ENCODE measurements at places on chromosomes 1 and 21.

GRCh38 chr21:39184050-39184980, 1.1 kb upstream of the PSMG1 start:
- no peak for DNase-seq

- no peak for DNase-seq
Observed at GRCh38 chr1:89640440-89640839, 7.5 kb downstream of the LRRC8C start.

GRCh38 chr1:78603206-78603605, 17.0 kb upstream of the IFI44L start:
- no peak for DNase-seq

DNA sequence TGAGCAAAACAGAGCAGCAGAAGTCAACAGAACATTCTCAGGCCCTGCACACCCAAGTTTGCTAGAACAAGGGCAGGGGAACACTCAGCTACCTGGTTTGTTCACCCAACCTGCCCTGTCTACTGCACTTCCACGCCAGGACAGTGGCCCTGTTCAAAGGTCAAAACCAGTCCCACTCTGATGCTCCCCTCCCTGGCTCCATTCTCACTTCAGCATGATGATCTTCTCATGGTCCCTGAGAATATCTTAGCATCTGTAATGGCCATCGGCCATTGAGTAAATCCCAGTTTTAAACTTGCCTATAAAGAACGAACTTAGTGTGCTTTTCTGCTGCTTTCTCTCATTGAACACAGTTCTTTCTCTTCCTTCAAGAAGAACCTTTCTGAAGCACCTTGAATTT, 293.6 kb downstream of the SMYD3 start:
- DNase-seq = no peak

DNA sequence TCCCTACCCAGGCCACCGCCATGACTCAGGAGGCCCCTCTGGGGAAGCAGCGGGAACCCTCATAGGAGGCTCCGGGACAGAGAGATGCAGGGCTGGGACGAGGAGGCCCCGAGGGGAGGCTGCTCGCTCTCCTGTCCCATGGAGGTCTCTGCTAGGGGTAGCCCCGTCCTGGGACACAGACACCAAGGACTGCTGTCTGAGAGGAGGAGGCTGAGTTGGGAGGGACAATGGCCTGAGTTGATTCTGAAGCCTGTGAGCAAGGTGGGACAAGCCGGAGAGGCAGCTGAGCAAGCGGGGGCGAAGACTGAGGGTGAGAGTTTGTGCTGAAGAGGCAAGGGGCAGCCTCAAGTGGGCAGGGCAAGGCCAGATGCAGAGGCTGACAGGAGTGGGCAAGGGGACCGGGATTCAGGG, 17.4 kb downstream of the SLC27A3 start:
- DNase-seq = no peak

DNA sequence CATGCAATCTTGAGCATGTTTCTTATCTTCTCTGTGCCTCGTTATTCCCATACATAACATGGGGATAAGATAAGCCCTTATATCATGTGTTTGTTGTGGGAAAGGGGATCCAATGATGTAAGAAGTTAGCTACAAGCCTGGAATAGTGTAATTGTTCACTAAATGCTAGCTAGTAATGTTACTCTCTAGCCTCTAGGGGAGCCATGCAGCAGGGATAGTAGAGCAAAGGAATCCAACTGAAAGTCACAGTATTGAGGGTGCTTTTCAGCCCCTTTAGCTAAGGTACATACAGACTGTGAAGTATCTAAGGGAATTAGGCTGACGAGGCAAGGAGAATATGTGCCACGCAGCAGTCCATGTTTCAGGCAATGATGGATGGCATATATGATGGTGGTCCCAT, 46.9 kb downstream of the IL23R start:
- DNase-seq = no peak

DNA sequence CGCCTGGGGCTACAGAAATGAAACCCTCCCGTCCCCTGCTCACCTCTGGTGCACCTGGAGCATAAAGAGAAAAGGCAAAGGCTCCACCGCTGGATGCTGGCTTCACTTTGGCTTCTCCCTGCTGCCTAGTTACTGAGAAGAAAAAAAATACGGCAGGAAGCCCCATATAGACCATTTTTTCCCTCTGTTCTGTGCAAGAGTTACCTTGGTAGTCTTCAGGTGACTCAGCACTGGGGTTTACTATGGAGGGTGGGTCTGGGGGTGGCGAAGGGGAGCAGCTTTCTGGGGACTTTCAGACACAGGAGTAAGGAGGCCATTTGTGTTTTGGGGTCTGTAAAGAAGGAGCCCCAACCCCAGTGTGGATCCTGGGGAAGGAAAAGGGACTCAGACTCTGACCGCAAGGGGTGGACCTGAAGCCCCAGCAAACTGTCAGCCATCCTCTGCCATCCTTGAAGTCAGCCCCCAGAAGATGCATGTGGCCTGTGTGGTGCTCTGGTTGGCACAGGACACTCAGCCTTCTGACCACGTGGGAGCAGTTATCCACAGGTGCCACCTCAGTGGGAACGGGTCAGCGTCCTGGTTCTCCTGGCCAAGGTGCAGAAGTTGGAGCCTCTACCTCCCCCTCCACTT, 25.9 kb upstream of the EPS8L3 start:
- peak; percentile 39 for DNase-seq

GRCh38 chr1:204124639-204125038, 27.2 kb downstream of the ETNK2 start:
- DNase-seq = no peak

DNA sequence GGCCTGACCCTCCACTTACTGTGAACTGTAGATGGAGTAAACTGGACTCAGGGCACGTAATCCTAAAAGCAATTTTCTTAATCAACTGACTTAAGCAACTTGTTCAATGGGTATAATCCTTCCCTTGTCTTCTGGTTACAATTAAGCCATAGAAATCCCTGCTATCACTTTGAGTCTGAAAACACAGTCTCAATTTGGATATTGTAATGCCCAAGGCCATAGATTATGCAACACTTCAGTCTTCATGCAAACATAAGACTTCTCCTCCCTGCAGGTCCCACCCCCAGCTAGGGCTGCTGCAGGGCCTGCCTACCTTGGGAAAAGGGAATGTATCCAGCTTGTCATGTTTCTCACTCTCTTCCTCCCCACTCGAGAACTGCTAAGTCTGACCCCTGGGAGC, 6.2 kb upstream of the SLC5A9 start:
- no peak for DNase-seq

GRCh38 chr1:60516996-60517395, 443.4 kb upstream of the C1orf87 start:
- no peak for DNase-seq

GRCh38 chr21:32508558-32508957, 76.8 kb downstream of the TCP10L start:
- no peak for DNase-seq

DNA sequence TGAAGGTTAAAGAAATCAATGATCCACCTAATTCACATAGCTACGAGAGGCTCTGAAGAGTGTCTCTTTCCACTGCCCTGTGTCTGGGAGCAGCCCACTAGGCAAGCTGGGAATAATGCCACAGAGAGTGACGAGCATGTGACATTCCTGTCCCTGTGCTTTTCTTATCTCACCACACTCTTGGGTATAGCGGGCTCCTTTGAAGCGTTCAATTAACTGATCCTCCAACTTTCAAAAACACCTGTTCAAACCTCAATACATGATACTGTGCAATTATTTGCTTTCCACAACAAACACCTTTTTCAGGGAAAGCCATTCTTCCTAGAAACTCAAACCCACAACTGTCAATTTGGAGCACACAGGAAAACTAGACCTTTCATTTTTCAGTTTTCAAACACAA, 43.4 kb downstream of the PLPP3 start:
- no peak for DNase-seq

DNA sequence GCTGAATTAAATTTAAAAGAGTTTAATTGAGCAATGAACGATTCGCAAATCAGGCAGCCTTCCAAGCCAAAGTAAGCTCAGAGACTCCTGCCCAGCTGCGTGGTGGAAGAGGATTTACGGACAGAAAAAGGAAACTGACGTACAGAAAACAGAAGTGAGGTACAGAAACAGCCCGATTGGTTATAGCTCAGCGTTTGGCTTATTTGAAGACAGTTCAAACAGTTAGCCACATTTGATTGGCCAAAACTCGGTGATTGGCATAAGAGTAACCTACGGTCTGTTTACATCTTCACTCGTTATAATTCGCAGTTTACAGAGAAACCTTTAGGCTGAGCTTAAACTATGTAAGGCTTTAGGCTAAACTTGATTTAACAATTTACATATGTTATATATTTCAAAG, 46.9 kb downstream of the CR1L start:
- no peak for DNase-seq

GRCh38 chr1:203229471-203230135, at the start of gene CHIT1:
Gene CHIT1 (minus strand): TSS chr1:203229673. CDS start chr1:203229636, 37 bp downstream.
- DNase-seq = no peak

GRCh38 chr1:62247391-62248168, 52.9 kb downstream of the L1TD1 start:
- DNase-seq = no peak

DNA sequence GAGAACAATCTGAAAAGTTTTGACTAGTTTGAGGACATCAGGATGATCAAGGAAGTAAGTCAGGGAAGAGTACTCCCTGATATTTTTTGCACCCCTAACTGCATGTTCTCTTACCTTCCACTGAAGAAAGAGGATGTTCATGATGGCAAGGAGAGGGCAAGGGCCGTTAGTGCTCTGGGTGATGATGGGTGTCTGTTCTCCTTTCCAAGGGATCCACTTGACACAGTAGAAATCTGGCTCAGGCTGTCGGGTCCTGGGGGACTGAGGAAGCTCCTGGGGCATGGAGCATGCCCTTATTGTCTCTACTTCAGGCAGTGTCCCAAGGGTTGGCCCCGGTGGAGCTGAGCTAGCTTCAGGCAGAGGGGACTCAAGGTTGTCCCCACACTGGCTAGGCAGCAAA, 4.7 kb downstream of the MINDY1 start:
- DNase-seq = no peak

DNA sequence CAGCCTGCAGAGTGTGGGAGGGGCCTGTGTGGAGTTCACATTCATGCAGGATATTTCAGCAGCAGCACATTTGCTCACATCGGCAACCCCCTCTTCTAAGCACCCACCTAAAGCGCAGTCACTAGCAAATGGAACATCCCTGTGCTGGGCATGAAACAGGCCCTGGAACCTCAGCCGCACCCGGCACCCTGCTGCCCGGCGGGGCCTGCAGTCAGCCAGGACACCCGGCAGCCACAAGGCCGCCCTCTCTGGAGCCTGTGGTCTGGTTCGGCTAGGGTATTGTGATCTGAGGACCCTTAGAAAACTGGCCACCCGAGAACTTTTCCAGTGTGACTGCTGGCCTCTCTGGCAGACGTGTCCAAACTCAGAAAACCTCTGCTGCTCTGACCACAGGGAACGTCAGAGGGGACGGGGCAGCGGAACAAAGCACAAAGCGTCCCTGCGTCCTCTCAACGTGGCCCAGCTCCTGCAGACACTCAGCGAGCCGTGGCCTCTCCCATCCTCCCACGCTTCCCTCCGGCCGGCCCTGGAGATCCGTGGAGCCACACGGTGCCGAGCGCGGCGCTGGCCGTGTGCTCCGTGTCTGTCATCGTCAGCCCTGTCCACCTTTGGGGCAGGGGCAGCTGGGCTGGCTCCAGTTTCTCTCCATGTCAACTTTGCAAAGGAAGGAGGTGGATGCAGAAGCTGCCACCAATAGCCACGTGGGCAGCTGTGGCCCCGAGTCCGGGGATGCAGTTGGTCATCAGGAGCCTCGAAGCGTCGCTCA, 175.9 kb upstream of the ARHGEF16 start:
- DNase-seq = no peak

GRCh38 chr1:100627936-100628335, 90.0 kb downstream of the GPR88 start:
- DNase-seq = no peak

- DNase-seq = no peak
Observed at GRCh38 chr1:154137888-154138287, 17.0 kb downstream of the NUP210L start.

GRCh38 chr1:147772570-147772969, 12.2 kb upstream of the GJA5 start:
- no peak for DNase-seq

GRCh38 chr1:150171801-150172200, 22.1 kb downstream of the PLEKHO1 start:
- no peak for DNase-seq

DNA sequence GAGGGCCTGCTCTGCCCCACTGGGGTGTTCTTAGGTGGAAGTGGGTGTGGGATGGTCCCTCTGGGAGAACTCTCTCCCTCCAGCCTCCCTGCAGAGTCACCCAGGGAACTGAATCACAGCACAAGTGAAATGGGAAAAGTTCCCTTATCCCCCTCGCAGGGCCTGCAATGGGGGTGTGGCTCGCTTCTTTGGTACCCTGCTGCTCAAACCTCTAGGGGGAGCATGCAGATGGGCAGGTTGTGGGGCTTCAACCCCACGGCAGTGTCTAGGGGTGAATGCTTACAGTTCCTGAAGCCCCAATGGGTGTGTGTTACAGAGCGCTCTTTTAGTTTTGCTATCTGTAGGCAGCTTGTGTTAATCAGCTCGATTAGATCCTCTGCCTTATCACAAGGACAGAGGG, 59.0 kb upstream of the TINAGL1 start:
- no peak for DNase-seq

GRCh38 chr1:68142036-68142435, 90.3 kb downstream of the WLS start:
- DNase-seq = no peak

GRCh38 chr1:39901464-39901713, 328 bp downstream of the MYCL start:
- peak; percentile 70 for DNase-seq

DNA sequence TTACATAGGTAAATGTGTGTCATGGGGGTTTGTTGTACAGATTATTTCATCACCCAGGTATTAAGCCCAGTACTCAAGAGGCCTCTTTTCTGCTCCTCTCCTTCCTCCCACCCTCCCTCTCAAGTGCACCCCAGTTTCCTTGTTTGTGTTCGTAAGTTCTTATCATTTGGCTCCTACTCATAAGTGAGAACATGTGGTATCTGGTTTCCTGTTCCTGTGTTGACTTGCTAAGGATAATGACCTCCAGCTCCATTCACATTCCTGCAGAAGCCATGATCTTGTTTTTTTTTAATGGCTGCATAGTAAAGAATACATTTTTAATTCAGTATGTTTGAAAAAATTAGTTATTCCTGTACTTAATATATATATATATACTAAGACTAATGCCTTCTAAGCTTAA, 107.7 kb downstream of the CLDN17 start:
- DNase-seq = no peak

DNA sequence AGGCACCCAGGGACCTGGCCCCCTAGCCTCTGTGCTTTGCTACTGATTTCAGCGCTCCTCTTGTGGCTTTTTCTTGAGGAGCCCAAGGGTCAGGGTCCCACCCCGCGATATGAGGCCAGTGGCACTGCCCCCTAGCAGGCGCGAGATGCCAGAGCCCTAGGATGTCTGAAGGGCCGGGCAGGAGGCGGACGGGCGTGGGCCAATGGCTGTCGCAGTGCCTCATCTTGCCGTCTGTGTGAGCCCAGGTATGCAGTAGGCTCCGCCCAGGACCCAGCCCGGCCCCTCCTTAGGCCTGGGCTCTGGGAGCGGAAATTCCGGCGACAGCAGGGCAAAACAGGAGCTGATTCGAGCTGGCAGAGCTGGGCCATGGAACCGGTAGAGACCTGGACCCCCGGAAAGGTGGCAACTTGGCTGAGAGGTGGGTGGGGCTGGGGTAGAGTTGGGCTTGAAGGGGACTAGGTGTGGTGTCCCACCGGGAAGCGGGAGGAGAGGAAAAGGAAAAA, at the start of gene CNKSR1:
Gene CNKSR1, plus strand, starts transcription at position 310 of the 503 bp plus-strand sequence. Its CDS starts 57 bp downstream, at position 367.
- no peak for DNase-seq

GRCh38 chr1:223543560-223543959, 121.9 kb downstream of the CAPN8 start:
- DNase-seq = no peak

Data from right forelimb (tissue), 1 donor.